Hair follicular keratinocyte (primary cell): ENCODE measurements at places on chromosomes 11 and 22. TPM values are rescaled to one million over a fixed set of nuclear protein-coding genes. Genes with fewer than 3 reads are reported as not detected.

ENDOD1 gene
- total RNA-seq = 23.0 and 37.4 TPM in 2 replicates

MS4A12 gene
- not detected in 2 replicates for total RNA-seq

SUSD2 gene
- 0.04 and 0.16 TPM in 2 replicates for total RNA-seq

HPS5 gene
- total RNA-seq = 11.7 and 21.3 TPM in 2 replicates

CHRNA10 gene
- total RNA-seq = 0.23 and 0.72 TPM in 2 replicates

GNB1L gene
- 25.3 and 35.2 TPM in 2 replicates for total RNA-seq

NLRP6 gene
- not detected in 2 replicates for total RNA-seq

C22orf31 gene
- not detected in 2 replicates for total RNA-seq

SLC22A8 gene
- total RNA-seq = not detected in 2 replicates

OR5P2 gene
- total RNA-seq = not detected in 2 replicates

SHISA8 gene
- not detected in 2 replicates for total RNA-seq

FJX1 gene
- 103 and 145 TPM in 2 replicates for total RNA-seq

FAM227A gene
- total RNA-seq = 0.16 TPM in 1 of 2 replicates, not detected in the other

HEPHL1 gene
- total RNA-seq = 26.8 and 117 TPM in 2 replicates

CALCA gene
- not detected in 2 replicates for total RNA-seq

PNPLA5 gene
- total RNA-seq = not detected in 2 replicates
